Stimulated activated CD4-positive, alpha-beta T cell treated with anti-CD3 and anti-CD28 coated beads, Interleukin-1b, Interleukin-23, amount 100 ng/mL, for 4 hours (primary cell): ENCODE measurements at places on chromosomes 12 and 14.

GRCh38 chr12:6551063-6551461, 4.8 kb downstream of the IFFO1 start:
- no peak for DNase-seq

- DNase-seq: no peak
These were observed 76.2 kb downstream of the BCL11B start for GRCh38 chr14:99195602-99196309.

- DNase-seq: no peak
These were observed 3.1 kb downstream of the BCAT1 start for GRCh38 chr12:24945845-24946244.

GRCh38 chr14:89165189-89166181, 251.5 kb downstream of the FOXN3 start:
- no peak for DNase-seq

GRCh38 chr12:3681595-3682061, 71.3 kb downstream of the CRACR2A start:
- no peak for DNase-seq

GRCh38 chr14:45038865-45039264, 45.1 kb upstream of the PRPF39 start:
- DNase-seq: no peak

DNA sequence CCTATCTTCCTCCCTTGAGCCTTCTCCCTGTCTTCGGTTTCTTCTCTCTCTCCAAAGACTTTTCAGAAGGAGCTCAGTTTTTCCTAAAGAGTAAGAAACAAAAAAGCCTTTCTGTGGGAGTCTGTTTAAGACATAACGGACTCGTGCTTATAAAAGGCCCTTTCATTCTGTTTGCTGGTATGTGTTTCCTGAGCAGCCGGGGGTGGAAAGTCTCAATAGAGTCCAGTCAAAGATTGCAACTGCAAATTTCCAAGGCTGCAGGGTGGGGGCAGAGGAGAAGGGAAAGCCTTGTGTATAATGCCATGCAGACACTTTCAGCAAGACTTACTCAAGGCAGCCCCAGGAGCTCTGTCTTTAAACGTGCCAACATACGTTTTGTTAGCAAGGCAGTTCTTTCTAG, 62.2 kb downstream of the GNG2 start:
- no peak for DNase-seq

DNA sequence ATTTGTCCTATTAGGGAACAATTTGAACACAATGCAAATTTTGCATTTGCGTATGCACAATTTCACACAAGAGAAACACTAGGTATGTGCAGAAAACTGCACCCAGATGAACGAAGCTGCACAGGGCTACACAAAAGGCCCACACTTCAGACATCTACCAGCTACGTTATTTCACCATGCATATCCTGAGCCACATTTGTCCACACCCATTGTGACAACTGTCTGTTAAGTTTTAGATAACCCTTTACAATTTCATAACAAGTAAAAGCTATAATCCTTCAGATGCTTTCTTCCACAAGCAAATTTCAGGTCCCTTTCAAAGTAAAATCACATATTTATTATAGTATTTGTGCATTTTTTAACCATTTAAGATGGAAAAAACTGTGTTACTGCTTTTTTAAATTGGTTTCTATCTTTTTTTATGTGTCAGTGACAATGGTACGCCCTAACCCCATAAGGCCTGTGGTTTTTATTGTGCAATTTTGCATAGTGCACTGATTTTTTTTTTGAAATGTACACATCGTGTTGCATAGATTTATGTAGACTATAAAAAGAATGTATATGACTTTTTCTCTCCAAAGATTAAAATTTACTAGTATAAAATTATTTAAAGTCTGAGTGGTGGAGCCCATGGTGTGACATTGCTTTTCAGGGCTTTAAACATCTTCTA, 87.8 kb upstream of the BTG1 start:
- DNase-seq: no peak

- DNase-seq: no peak
These were observed 833.1 kb downstream of the FLRT2 start for GRCh38 chr14:86363047-86363446.
